ENCODE measurements at places on chromosomes 13 and 19. TPM values are rescaled to one million over a fixed set of nuclear protein-coding genes. Genes with fewer than 3 reads are reported as not detected.

- peaks cover 2% of the 10 kb centered on the region for H3K4me1 ChIP-seq
- no peak overlapping the region for H3K4me3 ChIP-seq
- peaks cover 5% of the 10 kb centered on the region for H3K36me3 ChIP-seq
- H3K27me3 ChIP-seq: no peaks in the 10 kb centered on the region
Observed at GRCh38 chr13:99363949-99364348, 56.8 kb upstream of the GPR183 start.

DNA sequence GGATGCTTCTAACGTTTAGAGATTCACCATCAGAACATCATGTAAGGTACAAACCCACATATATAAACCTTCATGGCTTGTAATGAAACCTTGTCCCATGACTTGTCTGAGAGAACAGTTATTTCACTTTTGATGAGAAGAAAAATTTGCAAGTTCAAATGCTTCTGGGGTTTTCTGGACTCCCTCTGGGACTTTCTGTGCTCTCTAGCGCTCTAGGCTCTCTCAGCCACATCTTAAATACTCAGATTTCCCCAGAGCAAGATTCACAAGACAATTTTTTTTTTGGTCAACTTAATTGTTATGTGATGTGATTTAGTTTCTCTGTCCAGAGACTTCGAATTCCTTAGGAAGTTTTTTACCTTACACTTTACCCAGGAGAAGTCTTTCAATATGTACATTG lies 282.8 kb upstream of the EDNRB start:
- H3K27ac ChIP-seq: no peak overlapping the region
- no peaks in the 10 kb centered on the region for H3K36me3 ChIP-seq
- no peak overlapping the region for H3K4me3 ChIP-seq
- no peak for DNase-seq
- no peaks in the 10 kb centered on the region for H3K27me3 ChIP-seq

- H3K4me1 ChIP-seq: peaks cover 5% of the 10 kb centered on the region
- H3K27me3 ChIP-seq: no peaks in the 10 kb centered on the region
- no peak overlapping the region for H3K27ac ChIP-seq
Observed at GRCh38 chr19:36420961-36421748, 2.7 kb upstream of the ZFP82 start.

GRCh38 chr19:29590278-29590677 lies 15.8 kb upstream of the POP4 start:
- H3K4me1 ChIP-seq: no peaks in the 10 kb centered on the region
- H3K36me3 ChIP-seq: no peaks in the 10 kb centered on the region
- no peak for DNase-seq
- H3K4me3 ChIP-seq: no peak overlapping the region
- H3K27ac ChIP-seq: no peak overlapping the region

GRCh38 chr13:24222756-24223155 lies 62.2 kb downstream of the SPATA13 start:
- H3K27me3 ChIP-seq: no peaks in the 10 kb centered on the region
- H3K4me1 ChIP-seq: peaks cover 5% of the 10 kb centered on the region
- peaks cover 20% of the 10 kb centered on the region for H3K36me3 ChIP-seq

- no peak overlapping the region for H3K27ac ChIP-seq
- H3K36me3 ChIP-seq: no peaks in the 10 kb centered on the region
- peaks cover 7% of the 10 kb centered on the region for H3K27me3 ChIP-seq
- H3K4me3 ChIP-seq: no peak overlapping the region
- DNase-seq: no peak
Observed at GRCh38 chr13:32993145-32993544, 23.1 kb upstream of the KL start.

Gene ZNF850
- 1.1 TPM for polyA plus RNA-seq

Gene SBK3
- polyA plus RNA-seq: 0.16 TPM

Gene ZSCAN4
- polyA plus RNA-seq: not detected

Gene C5AR1
- 1.0 TPM for polyA plus RNA-seq

Gene PTPRH
- 1.7 TPM for polyA plus RNA-seq

Gene OR7D2
- not detected for polyA plus RNA-seq

Gene DENND1C
- not detected for polyA plus RNA-seq

Measured in IMR-90 (cell line).